ENCODE measurements at places on chromosomes 3 and 15.

DNA sequence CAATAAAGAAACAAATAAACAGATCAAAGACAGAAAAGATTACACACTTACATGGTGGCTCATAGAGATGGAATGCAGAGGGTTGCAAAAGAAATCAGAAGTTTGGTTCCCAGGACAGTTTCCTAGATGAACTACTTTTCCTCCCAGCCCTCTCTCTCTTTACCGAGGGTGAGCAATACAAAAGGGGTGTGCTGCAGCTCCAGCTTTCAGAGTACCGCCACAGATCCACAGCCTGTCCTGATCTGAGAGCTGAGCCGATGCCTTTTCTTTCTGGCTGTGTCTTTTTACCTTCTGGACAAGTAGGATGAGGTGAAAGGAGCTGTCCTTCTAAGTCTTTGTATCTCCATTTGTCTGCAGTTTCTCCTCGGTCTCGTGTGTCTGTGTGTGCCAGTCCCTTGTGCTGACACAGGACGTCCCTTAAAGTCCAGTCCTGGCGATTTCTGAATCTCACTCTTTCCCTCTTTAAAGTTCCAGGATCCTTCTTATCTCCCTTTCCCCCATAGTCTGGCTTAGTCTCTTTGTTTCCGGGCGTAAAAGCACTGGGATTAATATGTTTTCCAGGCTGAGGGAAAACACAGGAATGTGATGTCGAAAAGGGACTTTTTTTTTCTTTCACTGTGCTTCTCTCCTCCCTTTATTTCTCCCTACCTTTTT, 540 bp downstream of the CCDC80 start:
- peak; percentile 77 for DNase-seq

DNA sequence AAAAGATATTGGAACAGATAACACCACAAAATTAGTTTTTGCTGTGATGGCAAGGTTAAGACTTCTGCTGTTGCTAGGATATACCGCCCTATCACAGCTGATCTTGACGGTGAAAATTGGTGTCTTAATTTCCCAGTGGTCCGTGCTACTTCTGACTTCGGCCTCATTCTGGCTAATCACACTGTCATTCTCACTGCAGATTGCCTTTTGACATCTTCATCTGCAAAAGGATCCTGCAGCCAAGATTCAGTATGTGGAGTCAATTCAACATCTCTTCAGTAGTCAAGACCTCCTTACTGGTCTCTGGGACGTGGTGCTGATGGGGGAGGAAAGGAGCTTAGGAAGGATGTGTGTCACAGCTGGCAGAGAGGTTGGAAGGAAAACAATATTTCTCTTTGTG, 438.6 kb downstream of the WDR72 start:
- no peak for DNase-seq

GRCh38 chr15:96869122-96869521, 538.6 kb downstream of the NR2F2 start:
- no peak for DNase-seq

- DNase-seq, result peak; percentile 1
These were observed 803.9 kb downstream of the DIPK2A start for GRCh38 chr3:144775551-144775950.

DNA sequence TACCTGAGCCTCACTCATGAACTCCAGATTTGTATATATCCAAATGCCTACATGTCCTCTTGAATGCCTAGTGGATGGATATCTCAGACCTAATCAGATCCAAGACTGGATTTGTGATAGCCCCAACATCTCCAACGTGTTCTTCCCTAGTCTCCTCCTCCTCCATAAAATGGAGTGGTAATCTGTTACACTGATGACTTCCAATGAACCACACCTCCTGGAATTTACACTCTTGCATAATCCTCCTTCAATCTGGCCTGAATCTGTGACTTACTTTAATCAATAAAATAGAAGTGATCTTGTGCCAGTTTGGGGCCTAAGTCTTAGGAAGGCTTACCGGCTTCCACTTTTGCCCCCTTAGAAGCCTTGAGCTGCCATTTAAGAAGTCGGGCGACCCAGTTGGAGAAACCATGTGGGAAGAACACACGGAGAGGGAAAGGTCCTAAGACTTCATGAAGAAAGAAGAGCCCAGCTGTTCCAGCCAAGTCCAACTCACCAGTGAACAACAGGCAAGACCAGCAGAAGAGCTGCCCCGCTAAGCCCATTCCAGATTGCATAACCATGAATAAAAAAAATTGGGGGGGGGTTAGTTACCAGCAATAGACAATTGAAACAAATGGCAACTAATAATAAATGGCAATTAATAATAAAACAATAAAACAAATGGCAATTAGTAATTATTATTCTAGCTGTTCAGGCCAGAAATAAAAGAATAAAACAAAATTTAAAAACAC, 164.3 kb downstream of the STT3B start:
- no peak for DNase-seq

GRCh38 chr3:133945381-133946095, 49.9 kb upstream of the RAB6B start:
- DNase-seq, result no peak

DNA sequence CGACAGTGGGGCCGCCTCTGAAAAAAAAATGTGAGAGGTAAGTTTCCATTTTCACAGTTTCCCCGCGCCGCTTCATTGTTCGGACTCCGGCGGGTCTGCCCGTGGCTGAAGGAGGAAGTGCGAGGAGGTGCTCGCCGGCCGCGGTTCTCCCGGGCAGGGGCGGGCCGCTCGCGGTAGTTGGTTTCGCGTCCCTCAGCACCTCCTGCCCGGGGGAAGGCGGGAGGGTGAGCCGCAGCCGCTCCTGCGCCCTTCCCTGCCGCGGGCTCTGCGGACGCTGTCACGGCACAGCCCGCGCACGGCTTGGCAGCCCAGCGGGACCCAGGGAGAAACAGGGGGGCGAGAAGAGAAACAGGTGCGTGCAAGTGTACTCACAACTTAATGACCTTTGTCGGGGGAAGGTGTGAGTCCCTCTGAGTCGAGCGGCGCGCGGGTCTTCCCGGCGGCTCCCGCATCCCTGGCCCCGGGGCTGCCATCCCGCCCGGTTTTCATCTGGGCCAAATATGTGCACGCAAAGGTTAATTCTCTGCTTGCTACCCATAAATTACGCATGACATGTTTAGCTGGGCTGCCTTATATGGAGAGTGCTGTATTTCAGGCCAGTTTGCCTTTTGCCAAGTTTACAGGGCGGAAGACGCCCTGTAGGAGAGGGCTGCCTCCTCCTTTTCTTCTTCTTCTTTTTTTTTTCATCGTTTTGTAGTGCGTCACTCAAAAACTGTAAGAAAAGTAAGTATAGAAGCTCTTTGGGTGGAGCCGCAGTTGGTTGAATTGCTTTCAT, 514 bp downstream of the MBNL1 start:
- peak; percentile 96 for DNase-seq

- DNase-seq, result peak; percentile 78
These were observed 56.7 kb downstream of the MYO1E start for GRCh38 chr15:59315914-59316451.

GRCh38 chr15:45064386-45064785, 41.4 kb downstream of the SORD start:
- peak; percentile 2 for DNase-seq

- no peak for DNase-seq
These were observed 134.8 kb upstream of the RGMA start for GRCh38 chr15:93223803-93224202.

GRCh38 chr3:162435750-162436149, 939.1 kb downstream of the OTOL1 start:
- DNase-seq, result no peak

GRCh38 chr15:87354661-87355410, 901.7 kb downstream of the NTRK3 start:
- DNase-seq, result peak; percentile 70

GRCh38 chr3:85271911-85272310, 313.1 kb downstream of the CADM2 start:
- no peak for DNase-seq

DNA sequence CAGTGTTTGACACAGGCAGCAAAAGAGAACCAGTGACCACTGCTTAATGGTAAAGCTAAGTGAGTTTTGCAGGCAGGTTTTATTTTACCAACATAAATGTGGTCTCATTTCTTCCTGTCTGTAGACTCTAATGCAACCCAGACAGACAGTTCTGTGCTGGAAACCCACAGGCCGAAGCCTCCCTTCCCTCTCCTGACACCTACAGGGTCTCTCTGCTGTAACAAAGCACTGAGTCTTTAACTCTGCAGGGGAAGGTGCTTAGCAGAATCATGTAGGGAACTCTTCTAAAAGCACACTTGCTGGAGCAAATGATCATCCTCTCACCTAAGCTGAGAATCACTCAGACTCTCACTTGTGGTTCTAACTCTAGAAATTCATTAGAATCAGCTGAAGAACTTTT, 200.3 kb downstream of the KBTBD8 start:
- DNase-seq, result no peak
